ENCODE measurements at places on chromosomes 5 and 9. TPM values are rescaled to one million over a fixed set of nuclear protein-coding genes. Genes with fewer than 3 reads are reported as not detected.

Gene PCDHB10
- total RNA-seq = 3.3 TPM

Gene MPDZ
- total RNA-seq = 25.2 TPM

Gene FBLL1
- total RNA-seq = 4.6 TPM

Gene OTP
- total RNA-seq = not detected

DNA sequence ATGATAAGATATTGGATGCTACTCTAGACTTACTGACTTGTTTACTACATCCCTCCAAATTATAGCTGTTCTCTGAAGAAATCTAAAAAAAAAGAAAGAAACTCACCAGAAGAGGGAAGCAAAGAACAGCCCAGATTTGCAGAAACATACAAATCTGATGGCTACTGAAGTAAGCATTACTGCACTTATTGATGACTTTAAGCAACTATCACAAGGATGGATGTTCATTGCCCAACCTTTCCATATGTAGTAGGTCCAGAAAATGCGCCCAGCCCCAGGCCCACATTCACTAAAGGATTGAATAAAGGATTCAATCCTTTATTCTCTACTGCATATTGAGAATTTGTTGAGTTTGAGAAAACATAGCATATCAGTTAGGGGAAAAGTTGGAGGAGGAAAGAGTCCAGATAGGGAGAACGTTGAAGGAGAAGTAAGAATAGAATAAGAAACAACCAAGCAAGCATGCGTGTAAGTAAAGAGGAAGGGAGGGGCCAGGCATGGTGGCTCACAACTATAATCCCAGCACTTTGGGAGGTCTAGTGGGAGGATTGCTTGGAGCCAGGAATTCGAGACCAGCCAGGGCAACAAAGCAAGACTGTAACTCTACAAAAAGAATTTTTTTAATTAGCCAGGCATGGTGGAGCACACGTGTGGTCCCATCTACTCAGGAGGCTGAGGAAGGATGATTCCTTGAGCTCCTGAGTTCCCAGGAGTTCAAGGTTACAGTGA, 33.8 kb upstream of the DTWD2 start:
- DNase-seq = peak; percentile 67
- no peaks in the 10 kb centered on the region for H3K36me3 ChIP-seq
- H3K4me1 ChIP-seq = peaks cover 23% of the 10 kb centered on the region
- no peak overlapping the region for H3K4me3 ChIP-seq
- peak overlapping the region; percentile 8 for H3K27ac ChIP-seq
- H3K27me3 ChIP-seq = no peaks in the 10 kb centered on the region

Gene HRCT1
- 0.63 TPM for total RNA-seq

Gene PDZD2
- total RNA-seq = not detected

Gene PRRC1
- total RNA-seq = 63.3 TPM

DNA sequence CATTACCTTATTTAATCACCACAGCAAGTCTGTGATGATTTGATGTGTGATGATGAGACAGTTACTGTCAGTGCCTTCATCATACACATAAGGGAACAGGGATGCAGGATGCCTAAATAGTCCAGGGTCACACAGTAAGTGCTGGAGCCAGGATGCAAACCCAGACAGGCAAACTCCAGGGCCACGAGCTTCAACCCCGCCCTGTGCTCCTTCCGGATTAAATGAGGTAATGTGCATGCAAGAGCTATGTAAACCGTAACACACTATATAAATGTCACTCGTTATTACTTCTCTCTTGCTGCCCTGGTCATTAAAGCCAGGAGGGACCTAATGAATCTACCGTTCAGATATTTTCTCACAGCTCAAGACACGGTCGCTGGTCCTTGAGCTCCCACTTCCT, 12.8 kb downstream of the SMIM23 start:
- DNase-seq = no peak
- H3K27ac ChIP-seq = no peak overlapping the region
- no peaks in the 10 kb centered on the region for H3K36me3 ChIP-seq
- no peaks in the 10 kb centered on the region for H3K27me3 ChIP-seq
- no peak overlapping the region for H3K4me3 ChIP-seq

GRCh38 chr9:1440256-1440655, 390.1 kb downstream of the DMRT2 start:
- H3K27ac ChIP-seq = no peak overlapping the region
- H3K4me3 ChIP-seq = no peak overlapping the region
- no peaks in the 10 kb centered on the region for H3K4me1 ChIP-seq
- no peak for DNase-seq

Gene IL5
- not detected for total RNA-seq

DNA sequence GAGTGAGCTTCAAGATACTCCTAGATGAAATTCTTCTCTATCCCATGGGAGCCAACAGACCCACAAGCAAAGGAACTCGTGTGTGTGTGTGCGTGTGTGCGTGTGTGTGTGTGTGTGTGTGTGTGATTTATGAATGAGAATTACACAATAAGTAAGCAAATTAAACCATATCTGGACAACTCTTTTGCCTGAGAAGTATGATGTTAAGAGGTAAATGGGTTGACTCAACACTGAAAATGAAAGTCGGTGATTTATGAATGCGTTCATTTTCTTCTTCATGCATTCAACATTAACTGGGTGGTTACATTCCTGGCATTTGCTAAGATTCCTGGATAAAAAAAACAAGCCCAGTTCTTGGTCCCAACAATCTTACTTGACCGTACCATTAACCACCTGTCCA, 171.3 kb upstream of the ZNF462 start:
- H3K27me3 ChIP-seq = 0 out of 2 replicates have a peak, but pooled peaks cover 2% of the 10 kb centered on the region
- no peak overlapping the region for H3K27ac ChIP-seq
- H3K4me3 ChIP-seq = no peak overlapping the region
- H3K36me3 ChIP-seq = no peaks in the 10 kb centered on the region

Gene MAML1
- total RNA-seq = 18.0 TPM

GRCh38 chr5:155004138-155004744, 9.3 kb upstream of the KIF4B start:
- no peak overlapping the region for H3K4me3 ChIP-seq
- 0 out of 2 replicates have a peak, but pooled peaks cover 3% of the 10 kb centered on the region for H3K27me3 ChIP-seq
- H3K4me1 ChIP-seq = no peaks in the 10 kb centered on the region
- H3K36me3 ChIP-seq = no peaks in the 10 kb centered on the region
- no peak overlapping the region for H3K27ac ChIP-seq

GRCh38 chr5:142597546-142598337, 88.1 kb downstream of the FGF1 start:
- H3K4me3 ChIP-seq = no peak overlapping the region
- no peaks in the 10 kb centered on the region for H3K27me3 ChIP-seq
- H3K27ac ChIP-seq = peak overlapping the region; percentile 16
- H3K4me1 ChIP-seq = peaks cover 49% of the 10 kb centered on the region

DNA sequence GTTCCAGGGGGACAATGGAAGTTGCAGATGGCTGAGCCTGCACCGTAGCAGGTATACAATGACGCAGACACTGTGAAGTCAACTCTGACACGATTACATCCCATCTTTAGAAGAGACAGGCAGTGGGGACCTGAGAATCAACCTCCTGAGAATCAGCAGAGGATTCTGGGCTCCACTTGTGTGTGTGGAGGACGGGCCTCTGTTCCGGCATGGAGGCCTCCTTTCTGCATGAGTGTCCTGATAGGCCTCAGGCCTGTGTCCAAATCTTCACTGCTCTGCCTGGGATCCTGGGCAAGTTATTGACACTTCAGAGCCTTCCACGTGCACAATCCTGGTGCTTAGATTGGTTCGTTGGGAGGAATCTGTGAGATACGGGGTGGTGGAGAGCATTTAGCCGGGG, 151.2 kb upstream of the COL5A1 start:
- H3K27me3 ChIP-seq = no peaks in the 10 kb centered on the region
- no peaks in the 10 kb centered on the region for H3K36me3 ChIP-seq
- no peaks in the 10 kb centered on the region for H3K4me1 ChIP-seq
- no peak for DNase-seq

- H3K27me3 ChIP-seq = no peaks in the 10 kb centered on the region
- no peaks in the 10 kb centered on the region for H3K4me1 ChIP-seq
- peaks cover 53% of the 10 kb centered on the region for H3K36me3 ChIP-seq
- DNase-seq = no peak
Observed at GRCh38 chr9:97640325-97640724, 6.7 kb downstream of the NCBP1 start.

DNA sequence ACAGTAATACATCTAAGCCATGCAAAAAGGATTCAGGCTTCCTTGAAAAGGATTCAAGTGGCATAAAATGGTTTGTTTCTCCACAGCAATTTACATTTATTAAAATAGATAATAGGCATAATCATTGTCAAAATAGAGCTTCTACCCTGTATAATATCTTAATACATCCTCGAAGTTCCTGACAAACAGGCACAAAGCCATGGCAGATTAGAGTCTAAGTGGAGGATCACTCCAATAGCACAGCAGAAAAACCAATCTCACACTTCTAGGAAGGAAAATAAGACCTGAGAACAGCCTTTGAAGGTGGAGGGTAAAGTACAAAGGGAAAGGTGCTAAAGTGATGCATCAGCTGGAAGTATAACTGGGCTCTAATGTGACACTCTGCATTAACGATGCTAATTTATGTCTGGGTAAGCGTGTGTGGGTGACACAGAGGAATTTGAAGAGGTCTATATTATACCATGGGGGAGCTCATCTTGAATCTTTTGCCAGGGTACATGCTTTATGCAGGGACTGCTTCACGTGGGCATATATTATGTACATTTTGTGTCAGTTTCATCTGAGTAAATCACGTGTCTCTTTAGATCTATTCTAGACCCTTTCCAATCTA, 28.8 kb downstream of the PPP2R2B start:
- no peak overlapping the region for H3K27ac ChIP-seq
- no peaks in the 10 kb centered on the region for H3K4me1 ChIP-seq
- H3K36me3 ChIP-seq = no peaks in the 10 kb centered on the region

- H3K27ac ChIP-seq = peak overlapping the region; percentile 91
- H3K4me1 ChIP-seq = peaks cover 55% of the 10 kb centered on the region
- H3K27me3 ChIP-seq = no peaks in the 10 kb centered on the region
- H3K4me3 ChIP-seq = no peak overlapping the region
Observed at GRCh38 chr5:132674671-132675506, 1.1 kb downstream of the IL4 start.

GRCh38 chr5:149442563-149443182, 63.6 kb upstream of the IL17B start:
- DNase-seq = peak; percentile 88
- peaks cover 53% of the 10 kb centered on the region for H3K4me1 ChIP-seq
- H3K36me3 ChIP-seq = no peaks in the 10 kb centered on the region
- no peak overlapping the region for H3K4me3 ChIP-seq
- H3K27me3 ChIP-seq = no peaks in the 10 kb centered on the region

DNA sequence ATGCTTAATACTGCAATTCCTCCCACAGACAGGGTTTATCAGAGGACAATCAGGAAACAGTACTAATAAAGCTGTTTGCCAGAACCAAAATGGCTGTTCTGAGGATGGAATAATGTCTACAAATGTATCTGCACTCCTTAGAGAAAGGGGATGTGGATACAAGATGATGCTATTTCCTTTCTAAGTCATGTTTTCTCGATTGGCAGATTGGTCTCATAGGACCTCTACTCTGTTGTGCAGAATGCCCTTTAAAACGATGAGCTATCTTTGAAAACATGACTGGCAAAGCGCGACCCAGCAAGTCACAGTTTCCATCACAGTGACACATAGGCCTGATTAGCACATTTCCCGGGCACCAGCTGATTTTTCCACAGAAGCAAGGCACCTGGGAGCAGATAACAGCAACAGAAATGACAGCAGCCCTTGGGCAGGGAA, 54.0 kb downstream of the AOPEP start:
- no peak overlapping the region for H3K4me3 ChIP-seq
- H3K4me1 ChIP-seq = peaks cover 26% of the 10 kb centered on the region
- H3K27me3 ChIP-seq = no peaks in the 10 kb centered on the region
- no peaks in the 10 kb centered on the region for H3K36me3 ChIP-seq
- DNase-seq = no peak
